Cortex of kidney (tissue), 1 donor: ENCODE measurements at places on chromosomes 13 and 19.

GRCh38 chr13:75256922-75257321 is 225.0 kb downstream of the TBC1D4 start:
- DNase-seq: no peak

GRCh38 chr19:38036707-38037611 is 130.0 kb downstream of the SIPA1L3 start:
- DNase-seq: no peak

GRCh38 chr19:7393459-7393858 is 44.7 kb downstream of the ARHGEF18 start:
- no peak for DNase-seq

DNA sequence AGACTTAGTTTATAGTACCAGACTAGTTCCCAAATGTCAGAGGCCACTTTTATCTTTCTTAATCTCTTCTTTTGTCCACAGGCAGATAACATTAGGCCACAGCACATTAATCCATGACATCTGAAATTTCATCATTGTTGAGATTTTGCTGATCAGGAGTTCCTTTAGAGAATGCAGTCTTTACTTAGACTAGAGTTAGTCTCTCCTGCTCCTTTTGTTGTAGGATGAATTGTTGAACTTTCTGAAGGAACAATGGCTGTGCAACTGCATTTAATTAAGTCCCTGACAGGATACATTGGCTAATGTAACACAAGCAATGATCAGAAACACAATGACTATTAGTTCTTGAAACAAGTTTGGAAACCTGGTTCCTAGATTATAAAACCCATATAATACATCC is 266.3 kb downstream of the PCDH20 start:
- DNase-seq: no peak

DNA sequence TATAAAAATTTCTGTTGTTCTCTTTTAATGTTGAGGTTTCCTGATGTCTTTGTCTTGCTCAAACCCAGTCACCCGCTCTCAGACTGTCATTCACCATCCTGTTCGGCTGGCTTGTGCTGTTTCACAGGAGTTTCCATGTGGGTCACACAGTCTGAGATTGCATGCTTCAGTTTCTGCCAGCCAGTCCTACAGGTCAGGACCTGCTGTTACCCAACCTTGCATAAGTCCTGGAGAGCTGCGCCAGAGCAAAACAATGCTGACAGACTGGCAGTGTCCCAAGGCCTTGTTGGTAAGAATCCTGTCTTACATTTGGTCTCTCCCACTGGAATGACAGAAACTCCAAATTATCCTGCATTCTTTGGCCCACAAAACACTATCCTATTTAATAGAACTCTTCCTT is 340.0 kb upstream of the SLITRK5 start:
- DNase-seq: no peak

GRCh38 chr13:44147233-44147632 is 226.4 kb upstream of the SERP2 start:
- no peak for DNase-seq

DNA sequence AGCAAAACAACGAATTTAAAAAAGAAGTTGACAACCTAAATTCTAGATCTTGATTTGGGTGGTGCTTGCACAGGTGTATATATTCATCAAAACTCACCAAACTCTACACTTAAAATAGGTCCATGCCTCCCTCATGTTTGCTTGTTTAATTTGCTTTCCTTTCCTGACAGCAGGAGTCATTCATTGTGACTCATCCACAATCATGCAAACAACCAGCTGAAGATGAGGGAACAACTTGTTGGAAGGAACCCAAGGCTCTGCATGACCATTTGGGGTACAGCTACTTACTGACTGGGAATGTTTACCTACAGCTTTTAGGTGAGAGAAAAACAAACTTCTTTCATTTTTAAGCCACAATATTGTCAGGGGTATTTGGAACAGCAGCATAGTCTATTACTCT is 96.6 kb downstream of the RXFP2 start:
- DNase-seq: no peak

DNA sequence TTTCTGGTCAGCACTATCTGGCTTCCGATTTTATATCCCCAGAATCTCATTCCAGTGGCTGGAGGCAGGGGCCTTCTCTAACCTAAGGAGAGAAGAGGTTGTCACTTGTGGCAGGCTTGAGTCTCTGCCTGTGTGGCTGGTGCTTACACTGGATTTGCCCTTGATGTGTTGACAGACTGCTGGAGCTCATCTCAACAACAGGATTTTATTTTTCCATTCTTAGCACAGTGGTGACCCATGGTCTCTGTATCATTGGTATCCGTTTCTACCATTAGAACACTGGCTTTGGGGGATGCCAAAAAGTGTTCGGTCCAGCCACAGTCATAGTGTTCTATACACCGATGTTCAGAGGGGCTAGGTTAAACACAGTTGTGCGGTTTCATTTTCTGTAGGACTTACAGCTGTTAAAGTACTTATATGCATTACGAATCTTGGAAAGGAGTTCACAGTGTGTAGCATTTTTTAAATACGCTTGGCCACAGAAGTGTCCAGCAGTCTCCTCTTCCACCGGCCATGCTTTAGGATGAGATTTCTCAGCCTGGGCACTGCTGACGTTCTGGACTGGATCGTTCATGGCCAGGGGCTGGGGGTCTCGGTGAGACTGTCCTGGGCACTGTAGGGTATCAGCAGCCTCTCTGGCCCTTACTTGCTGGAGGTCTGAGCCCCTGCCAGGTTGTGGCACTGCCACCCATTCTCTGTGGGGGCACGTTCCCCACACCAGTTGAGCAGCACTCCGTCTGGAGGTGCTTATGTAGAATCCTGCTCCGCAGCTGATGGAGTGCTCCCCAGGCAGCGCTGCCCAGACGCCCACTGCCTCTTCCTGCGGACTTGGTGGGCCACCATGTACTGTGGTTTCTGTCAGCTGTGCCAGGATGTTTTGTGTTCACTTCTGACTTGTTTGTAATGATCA is 41.4 kb upstream of the TEX29 start:
- no peak for DNase-seq

- DNase-seq: no peak
These were observed 124.7 kb downstream of the RBM26 start for GRCh38 chr13:79281339-79281747.

- no peak for DNase-seq
These were observed 1.0 kb upstream of the CRYL1 start for GRCh38 chr13:20526664-20527063.

DNA sequence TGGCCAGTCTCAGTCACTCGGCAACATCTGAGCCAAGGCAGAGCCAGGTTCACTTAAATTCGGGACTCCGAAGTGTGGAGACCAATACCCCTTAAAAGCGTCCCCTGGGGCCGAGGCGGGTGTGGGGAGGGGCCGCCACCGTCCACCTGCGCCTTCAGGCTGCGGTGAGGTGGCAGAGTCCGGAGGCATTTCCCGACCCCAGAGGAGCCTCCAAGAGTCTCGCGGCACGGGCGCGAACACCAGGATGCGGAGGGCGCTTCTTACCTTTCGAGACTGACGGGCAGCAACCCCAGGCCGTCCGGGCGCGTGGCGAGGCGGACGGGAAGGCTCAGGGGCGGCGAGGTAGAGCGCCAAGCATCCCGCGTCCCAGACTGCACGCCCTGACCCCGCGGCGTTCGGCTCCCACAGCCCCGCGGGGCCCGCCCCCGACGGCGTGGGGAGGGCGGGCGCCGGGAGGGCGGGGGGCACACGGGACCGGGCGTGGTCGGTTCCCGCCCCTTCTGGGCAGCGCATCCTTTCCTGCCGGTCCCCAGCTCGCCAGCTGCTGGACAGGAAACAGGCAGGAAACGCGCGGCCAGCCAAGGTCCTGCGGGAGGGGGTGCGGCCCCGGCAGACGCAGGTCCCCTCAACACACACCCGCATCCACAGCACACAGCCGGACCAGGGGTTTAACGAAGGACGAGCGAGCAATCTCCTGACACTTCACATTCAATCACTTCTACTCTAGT is at the start of gene THSD1:
Gene THSD1, minus strand, starts transcription at position 406 of the 728 bp plus-strand sequence. CDS start 3,572 bp downstream, outside the sequence.
- no peak for DNase-seq

GRCh38 chr13:94309997-94310855 is 169.3 kb downstream of the DCT start:
- DNase-seq: no peak

GRCh38 chr13:21347753-21348318 is 111.3 kb downstream of the ZDHHC20 start:
- DNase-seq: no peak

GRCh38 chr13:69108486-69108885 is 999.1 kb upstream of the ATXN8OS start:
- DNase-seq: no peak

GRCh38 chr19:50431343-50432220 is 1.1 kb upstream of the MYBPC2 start:
- no peak for DNase-seq

- DNase-seq: no peak
These were observed 1.3 kb downstream of the ZNF616 start for GRCh38 chr19:52138278-52138982.

GRCh38 chr13:59494560-59494970 is 669.2 kb downstream of the DIAPH3 start:
- DNase-seq: no peak

- DNase-seq: no peak
These were observed 8.0 kb upstream of the GARRE1 start for GRCh38 chr19:34246340-34246739.

- DNase-seq: no peak
These were observed 209.1 kb downstream of the OLFM4 start for GRCh38 chr13:53237696-53238095.

- no peak for DNase-seq
These were observed at the start of gene HIF3A for GRCh38 chr19:46296722-46297461. Gene HIF3A, plus strand, starts transcription at chr19:46297042. Its CDS starts 35 bp downstream, at chr19:46297077.

GRCh38 chr13:50685491-50685890 is 158.0 kb downstream of the DLEU7 start:
- DNase-seq: no peak

GRCh38 chr19:45179072-45179891 is 698 bp downstream of the BLOC1S3 start:
- DNase-seq: no peak
